ENCODE measurements at places on chromosomes 7 and 10.
A peak's percentile ranks its signal among the peaks of the same experiment; 100 is the strongest.

DNA sequence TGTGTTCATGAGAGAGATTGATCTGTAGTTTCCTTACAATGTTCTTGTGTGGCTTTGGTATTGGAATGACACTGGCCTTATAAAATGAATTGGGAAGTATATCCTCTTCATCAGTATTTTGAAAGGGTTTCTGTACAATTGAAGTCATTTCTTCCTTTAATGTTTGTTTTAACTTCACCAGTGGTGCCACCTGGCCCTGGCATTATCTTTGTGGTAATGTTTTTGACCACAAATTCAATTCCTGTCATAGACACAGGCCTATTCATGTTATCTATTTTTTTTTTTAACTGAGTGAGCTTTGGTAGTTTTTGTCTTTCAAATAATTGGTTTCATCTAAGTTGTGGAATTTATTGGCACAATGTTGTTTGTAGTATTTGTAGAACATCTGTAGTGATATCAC is 127.7 kb downstream of the CDK14 start:
- H3K27me3 ChIP-seq, result no peaks in the 10 kb centered on the region
- no peak overlapping the region for H3K4me3 ChIP-seq
- peak overlapping the region; percentile 78 for H3K27ac ChIP-seq

DNA sequence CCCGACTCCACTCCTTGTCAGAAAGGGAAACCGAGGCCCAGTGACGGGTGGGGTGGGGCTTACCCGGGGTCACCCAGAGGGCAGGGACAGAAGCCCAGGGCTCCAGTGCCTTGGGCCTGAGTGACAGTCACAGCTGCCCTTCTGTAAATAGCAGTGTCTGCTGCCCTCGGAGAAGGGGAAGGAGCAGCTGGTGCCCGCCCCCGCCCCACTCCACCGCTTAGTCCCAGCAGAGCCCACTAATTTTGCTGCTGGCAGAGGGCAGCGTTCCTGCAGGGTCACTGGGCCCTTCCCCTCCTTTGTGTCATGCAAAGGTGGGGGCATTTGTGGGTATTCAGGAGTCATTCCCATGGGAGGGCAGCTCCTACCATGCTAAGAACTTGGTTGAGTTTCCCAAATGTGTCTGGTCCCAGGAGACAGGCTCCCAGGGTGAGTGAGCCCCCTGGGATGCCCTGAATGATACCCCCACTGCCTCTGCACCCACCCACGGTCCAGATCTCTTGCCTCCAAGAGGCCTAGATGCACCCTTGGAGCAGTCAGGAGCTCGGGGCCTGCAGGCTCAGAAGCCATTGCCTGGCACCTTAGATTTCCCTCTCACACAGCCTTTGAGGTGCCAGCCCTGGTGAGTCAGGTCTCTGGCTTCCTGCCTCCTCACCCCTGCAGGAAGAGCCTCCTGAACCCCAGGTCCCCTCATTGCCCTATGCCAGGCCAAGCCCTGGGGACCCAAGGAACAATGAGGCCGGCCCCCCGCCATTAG is 17.2 kb downstream of the SH2B2 start:
- no peak for DNase-seq
- peaks cover 7% of the 10 kb centered on the region for H3K36me3 ChIP-seq
- H3K27me3 ChIP-seq, result no peaks in the 10 kb centered on the region
- H3K4me3 ChIP-seq, result no peak overlapping the region

DNA sequence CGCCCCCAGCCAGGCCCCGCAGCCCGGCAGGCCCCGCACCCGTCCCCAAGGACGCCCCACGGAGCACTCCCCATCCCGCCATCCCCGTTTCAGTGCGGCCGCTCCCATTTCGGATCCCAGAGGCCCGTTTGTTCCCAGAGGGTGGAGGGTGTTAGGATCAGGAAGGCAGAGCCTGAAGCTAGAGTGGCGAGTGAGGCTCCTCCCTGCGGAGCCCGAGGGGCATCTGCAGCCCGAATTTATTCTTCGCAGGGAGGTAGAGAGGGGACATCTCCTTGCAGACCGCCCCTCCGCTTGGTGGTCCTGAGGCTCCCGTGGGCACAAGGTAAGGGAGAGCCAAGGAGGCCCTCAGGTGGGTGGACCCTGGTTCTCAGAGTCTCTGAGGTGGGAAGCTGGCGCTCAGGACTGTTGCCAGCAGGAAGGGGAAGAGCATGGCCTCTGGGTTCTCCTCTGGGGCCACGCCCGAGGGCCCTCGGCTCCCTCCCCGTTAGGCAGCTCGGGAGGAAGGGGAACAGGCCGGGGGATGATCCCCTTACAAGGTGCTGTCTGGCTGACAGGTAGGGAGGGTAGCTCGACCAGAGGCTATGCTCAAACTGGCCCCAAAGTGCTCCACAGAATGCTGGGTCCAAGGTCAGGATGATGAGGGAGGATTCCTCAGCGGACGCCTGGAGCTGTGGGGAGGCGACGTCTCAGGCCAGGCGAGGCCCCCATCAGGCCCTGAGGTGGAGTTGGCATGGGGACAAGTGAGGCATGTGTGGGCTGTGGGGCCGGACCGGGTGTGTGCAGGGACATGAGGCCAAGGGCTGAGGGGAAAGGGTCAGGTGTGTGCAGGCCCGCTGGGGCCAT is 17.4 kb downstream of the POLL start:
- peaks cover 3% of the 10 kb centered on the region for H3K36me3 ChIP-seq
- H3K27me3 ChIP-seq, result peaks cover 53% of the 10 kb centered on the region
- no peak for DNase-seq
- no peak overlapping the region for H3K27ac ChIP-seq

- no peak overlapping the region for H3K27ac ChIP-seq
- H3K36me3 ChIP-seq, result no peaks in the 10 kb centered on the region
- peaks cover 21% of the 10 kb centered on the region for H3K27me3 ChIP-seq
Measured at GRCh38 chr10:104642658-104643302, 1.7 kb downstream of the SORCS3 start.

DNA sequence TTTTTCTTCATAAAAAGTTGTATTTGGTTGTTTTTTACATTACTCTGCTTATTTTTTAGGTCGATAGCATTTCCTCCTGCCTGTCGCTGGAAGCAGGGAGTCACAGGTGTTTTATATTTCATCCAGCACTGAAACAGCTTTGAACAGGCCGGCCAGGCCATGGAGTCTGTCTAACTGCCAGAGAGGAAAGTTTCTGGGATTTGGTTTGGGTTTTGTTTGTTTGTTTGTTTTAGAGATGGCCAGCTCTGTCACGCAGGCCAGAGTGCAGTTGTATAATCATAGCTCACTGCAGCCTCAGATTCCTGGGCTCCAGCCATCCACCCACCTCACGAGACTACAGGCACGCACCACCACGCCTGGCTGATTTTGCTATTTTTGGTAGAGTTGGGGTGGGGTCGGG is 23.4 kb downstream of the PROSER2 start:
- no peaks in the 10 kb centered on the region for H3K36me3 ChIP-seq
- no peak for DNase-seq
- no peak overlapping the region for H3K27ac ChIP-seq
- no peak overlapping the region for H3K4me3 ChIP-seq
- H3K4me1 ChIP-seq, result no peaks in the 10 kb centered on the region
- H3K27me3 ChIP-seq, result no peaks in the 10 kb centered on the region

DNA sequence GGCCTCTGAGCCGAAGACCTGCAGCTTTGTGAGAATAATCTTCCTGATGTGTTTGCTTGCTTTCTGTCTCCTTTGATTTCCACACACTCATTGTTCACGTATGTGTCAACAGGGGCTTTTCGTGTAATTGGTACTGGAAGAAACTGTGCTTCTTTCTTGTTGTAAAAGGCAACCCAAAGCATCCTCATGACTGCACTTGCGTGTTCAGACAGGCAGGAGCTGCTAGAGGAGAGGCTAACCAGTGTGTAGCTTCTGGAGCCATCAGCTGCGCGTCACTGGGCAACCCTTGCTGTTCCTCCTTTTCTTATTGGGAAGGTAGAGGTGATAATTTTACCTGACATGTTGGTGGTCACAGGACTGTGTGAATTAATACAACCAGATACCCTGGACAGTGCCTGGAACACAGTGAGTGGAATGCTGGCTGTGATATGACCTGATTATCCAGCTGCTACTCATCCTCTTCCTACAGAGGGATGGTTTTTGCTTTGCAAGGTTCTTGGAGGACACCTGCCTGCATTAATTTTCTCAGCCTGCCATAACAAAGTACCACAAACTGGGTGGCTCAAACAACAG is 213.0 kb downstream of the ABCA13 start:
- H3K4me3 ChIP-seq, result no peak overlapping the region
- no peak for DNase-seq
- no peaks in the 10 kb centered on the region for H3K27me3 ChIP-seq
- H3K36me3 ChIP-seq, result no peaks in the 10 kb centered on the region
- H3K27ac ChIP-seq, result no peak overlapping the region
- no peaks in the 10 kb centered on the region for H3K4me1 ChIP-seq

- peak; percentile 78 for DNase-seq
- H3K27me3 ChIP-seq, result peaks cover 5% of the 10 kb centered on the region
- no peak overlapping the region for H3K4me3 ChIP-seq
Measured at GRCh38 chr7:30694218-30694745, 12.0 kb upstream of the CRHR2 start.
